ENCODE measurements at places on chromosomes 2 and 18.

GRCh38 chr18:627231-627630 lies 30.2 kb upstream of the TYMS start:
- DNase-seq = no peak

- no peak for DNase-seq
Observed at GRCh38 chr2:104746858-104747257, 107.1 kb upstream of the POU3F3 start.

DNA sequence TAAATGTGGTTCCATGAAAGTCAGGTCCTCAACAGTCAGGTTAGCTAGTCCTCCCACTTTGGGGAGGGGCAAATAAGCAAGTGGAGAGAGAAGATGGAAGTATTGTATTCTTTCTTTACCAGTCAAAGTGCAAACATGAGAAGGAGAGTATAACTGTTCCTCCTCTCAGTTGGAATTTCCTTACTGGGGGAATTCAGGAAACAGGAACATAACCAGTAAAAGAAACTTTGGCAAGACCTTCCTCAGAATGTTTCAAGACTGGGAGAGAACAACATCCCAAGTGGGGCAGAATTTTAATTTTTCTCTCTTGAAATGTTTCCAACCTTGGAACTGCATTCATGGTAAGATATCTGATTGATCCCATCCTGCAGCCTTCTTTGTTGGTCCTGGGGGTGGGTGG lies 552.4 kb upstream of the TNP1 start:
- DNase-seq = no peak

GRCh38 chr2:207138627-207139297 lies 27.0 kb downstream of the KLF7 start:
- DNase-seq = no peak

GRCh38 chr2:175864137-175864850 lies 137.8 kb downstream of the LNPK start:
- no peak for DNase-seq

DNA sequence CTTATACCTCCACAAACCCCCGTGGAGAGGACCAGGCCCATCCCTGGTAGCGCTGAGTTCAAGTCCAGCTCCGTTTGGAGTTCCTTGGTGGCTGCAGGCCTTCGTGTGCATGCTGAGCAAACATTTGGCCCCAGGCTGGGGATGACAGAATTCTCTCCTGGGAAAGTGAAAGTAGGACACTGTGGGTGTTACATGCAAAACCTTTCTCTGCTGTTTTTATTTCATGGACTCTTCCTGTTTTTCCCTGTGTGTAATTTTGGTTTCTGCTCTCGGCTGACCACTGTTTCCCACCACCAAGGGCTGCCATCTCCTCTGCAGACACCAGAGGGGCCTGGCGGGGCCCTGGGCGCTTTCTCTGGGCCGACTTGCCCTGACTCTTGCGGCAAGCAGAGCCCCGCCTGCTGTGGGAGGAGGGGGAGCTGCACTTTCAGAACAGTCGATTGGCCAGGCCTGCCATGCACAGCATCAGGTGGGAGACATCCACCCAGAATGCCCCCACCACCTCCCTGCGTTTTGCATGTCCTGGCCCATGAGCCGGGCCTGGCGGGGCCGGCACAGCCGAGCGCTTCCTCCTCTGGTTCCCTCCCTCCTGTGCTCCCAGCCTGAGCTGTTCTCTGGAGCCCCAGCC lies 102.4 kb downstream of the CABLES1 start:
- peak; percentile 94 for DNase-seq

GRCh38 chr2:60465736-60466135 lies 87.7 kb downstream of the BCL11A start:
- DNase-seq = no peak

GRCh38 chr2:220104871-220105351 lies 477.5 kb downstream of the SLC4A3 start:
- DNase-seq = peak; percentile 87

GRCh38 chr2:240126731-240127130 lies 9.4 kb downstream of the COPS9 start:
- DNase-seq = peak; percentile 84

GRCh38 chr2:117127680-117128079 lies 686.8 kb upstream of the DDX18 start:
- DNase-seq = no peak

GRCh38 chr2:136891100-136891499 lies 125.8 kb downstream of the THSD7B start:
- DNase-seq = no peak

- DNase-seq = no peak
Observed at GRCh38 chr2:68388772-68389171, 23.7 kb downstream of the PLEK start.

GRCh38 chr2:9844036-9844483 lies 786 bp downstream of the TAF1B start:
- DNase-seq = no peak

DNA sequence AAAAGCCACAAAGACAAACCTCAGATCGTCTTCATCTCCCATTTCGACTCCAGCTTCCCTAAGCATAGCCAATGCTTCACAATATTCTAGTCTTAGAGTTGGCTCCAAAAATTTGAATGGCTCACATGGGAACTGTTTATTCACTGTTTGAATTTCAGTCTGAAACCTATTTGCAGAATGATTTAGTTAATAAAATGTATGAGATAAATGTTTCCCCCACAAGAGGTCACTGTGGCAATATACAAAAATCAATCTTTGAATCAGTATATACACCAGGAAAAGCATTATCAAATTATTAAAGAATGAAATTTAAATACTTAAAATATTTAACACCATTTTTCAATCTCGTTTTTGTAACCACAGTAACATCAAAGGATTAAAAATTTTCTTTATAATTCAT lies 40.0 kb upstream of the MCM6 start:
- no peak for DNase-seq

- no peak for DNase-seq
Observed at GRCh38 chr2:149537092-149537726, 50.4 kb downstream of the MMADHC start.

- DNase-seq = no peak
Observed at GRCh38 chr2:64289251-64289650, 145.0 kb upstream of the PELI1 start.

GRCh38 chr2:178796079-178796677 lies 11.0 kb downstream of the TTN start:
- DNase-seq = peak; percentile 57

GRCh38 chr18:62072370-62072769 lies 114.5 kb downstream of the PIGN start:
- no peak for DNase-seq

DNA sequence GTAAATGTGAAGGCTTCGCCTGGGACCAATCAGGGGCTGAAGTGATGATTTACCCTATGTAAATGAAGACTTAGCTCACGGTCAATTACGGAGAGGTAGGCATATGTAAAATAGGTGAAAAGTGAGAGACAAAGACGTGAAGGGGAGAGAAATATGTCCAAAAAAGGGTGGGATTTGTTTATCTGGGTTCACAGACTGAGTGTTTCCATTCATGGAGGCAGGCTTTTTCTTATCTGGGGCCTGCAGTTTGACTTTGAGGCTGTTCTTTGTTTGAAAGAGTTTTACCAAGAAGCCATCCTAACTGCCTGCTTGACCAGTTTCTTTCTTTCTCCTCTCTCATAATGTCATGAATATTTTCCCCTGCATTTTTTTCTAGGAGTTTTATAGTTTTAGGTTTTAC lies 202.7 kb downstream of the NYAP2 start:
- no peak for DNase-seq

GRCh38 chr2:191476901-191477300 lies 201.0 kb upstream of the NABP1 start:
- no peak for DNase-seq

- no peak for DNase-seq
Observed at GRCh38 chr2:74700643-74701372, 46.8 kb downstream of the SEMA4F start.

DNA sequence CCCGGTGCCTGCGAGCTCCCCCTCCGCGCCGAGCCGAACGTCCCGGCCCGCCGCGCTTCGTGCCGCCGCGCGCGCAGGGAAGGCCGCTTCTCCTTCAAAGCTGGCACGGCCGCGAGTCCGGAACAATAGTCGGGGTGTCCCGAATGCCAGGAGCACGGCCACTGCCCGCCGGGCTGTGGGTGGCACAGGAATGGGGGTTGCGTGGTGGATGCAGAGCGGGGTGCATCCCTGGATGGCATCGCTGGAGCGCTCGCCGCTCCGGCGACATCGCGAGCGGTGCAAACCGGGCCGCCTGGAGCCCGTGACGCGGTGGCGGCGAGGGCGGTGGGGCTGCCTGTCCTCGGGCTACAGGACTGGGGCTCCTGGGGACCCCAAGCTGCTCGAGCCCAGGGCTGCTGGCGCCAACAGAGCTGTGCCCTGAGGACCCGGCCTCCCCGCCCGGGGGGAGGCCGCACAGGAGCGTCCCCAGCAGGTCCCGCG lies 1.1 kb upstream of the SATB2 start:
- DNase-seq = peak; percentile 87

DNA sequence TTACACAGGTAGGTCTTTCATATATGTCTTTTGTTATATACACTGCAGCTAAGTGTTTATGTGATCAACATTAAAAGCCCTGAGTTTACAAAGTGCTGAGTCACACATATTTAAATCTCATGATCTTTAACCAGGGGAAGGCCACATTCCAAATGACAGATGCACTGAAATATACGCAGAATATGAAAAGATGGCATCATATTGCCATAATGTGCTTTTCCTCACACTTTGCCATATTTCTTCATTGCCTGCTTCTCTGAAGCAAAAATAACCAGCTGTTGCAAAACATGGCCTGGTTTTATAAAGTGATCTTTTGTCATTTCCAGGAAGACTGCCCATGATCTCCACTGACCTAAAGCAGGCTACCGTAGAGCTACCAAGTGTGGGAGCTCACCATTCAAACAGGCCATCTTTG lies 93.5 kb upstream of the MAPRE2 start:
- DNase-seq = no peak

DNA sequence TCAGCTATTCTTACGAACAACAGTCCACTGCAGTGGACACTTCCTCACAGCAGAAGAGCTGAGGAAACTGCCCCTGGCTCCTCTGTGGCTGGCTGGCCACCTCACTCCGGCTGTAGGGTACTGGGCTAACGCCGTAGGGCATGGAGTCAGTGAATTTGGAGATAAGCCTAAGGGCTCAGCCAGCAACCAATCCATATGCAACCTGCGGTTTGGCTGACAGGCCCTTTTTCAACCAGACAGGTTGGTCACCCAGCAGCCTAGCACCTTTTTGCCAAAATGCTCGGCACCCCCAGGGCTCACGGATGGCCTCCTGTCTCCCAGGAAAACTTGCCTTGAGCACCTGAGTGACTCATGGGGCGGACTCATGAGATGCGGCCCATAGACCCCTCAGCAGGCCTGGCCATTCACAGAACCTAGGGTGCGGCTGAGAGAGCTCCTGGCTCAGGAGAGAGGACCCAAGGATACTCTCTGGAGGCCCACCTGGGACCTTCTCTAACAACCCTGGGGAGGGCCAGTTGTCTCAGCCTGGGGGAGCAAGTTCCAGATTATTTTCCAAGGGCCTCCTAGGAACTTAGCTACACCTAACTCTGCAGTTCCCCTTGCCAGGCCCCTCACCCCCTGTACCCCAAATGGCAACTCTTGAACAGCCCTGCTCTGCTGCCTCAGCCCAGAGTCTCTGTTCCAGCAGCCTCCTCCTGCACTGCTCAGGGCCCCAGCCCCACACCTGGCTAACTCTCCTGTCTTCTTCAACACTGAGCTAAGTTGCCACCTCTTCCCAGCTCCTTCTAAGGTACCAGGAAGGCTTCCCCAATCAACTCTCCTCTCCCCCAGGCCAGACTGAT lies 252.1 kb downstream of the CYP26B1 start:
- no peak for DNase-seq

GRCh38 chr2:109065391-109065734 lies 63.6 kb upstream of the SH3RF3 start:
- DNase-seq = no peak

DNA sequence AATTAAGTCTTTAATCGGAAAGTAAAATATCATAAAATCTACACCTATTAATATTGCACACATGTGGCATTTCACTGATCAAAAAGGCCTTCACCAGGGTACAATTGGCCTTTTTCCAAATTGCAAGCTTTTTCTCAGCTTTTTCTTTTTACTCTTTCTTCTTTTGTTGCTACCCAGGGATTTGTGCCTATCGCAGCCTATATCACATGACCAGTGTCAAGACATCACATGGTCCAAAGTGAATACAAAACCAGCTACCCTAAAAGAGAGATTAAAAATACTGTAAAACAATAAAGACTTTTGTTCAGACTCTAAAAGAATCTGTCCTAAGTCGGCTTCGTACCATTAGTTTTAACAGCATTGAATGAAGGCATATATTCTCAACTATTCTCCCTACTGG lies 15.0 kb upstream of the OTX1 start:
- no peak for DNase-seq

All from osteoblast (primary cell).